ENCODE measurements at places on chromosomes 7 and 10.

DNA sequence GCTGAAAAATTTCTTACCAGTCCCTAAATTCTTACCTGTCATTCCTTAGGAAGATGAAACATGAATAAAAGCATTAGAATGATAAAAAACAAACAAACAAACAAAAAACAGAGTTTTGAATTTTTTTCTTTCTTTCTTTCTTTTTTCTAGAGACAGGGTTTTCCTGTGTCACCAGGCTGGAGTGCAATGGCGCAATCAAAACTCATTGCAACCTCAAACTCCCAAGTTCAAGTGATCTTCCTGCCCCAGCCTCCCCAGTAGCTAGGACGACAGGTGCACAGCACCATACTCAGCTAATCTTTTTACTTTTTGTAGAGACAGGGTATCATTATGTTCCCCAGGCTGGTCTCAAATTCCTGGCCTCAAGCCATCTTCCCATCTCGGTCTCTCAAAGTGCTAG is 26.5 kb downstream of the NT5C2 start:
- no peak for DNase-seq

- DNase-seq: no peak
Observed at GRCh38 chr10:7315906-7316305, 94.9 kb downstream of the SFMBT2 start.

DNA sequence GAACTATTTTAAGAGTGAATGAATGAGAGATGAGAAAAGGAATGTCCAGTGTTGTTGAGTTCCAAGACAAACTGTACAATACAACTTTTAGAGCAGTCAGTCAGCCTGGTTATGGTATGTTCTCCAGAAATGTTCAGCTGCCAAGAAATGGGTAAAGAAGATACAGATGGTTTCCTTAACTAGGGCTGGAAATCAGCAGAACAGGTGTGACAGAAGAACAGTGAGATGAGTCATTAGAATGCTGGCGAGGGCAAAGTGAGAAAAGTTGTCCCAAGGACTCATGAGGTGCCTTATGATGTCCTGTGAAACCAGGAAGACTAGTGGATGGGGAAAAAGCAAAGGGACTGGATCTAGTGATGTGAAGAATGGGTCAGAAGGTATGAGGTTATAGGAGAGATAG is 20.8 kb upstream of the SEPTIN7 start:
- DNase-seq: no peak

- DNase-seq: no peak
Observed at GRCh38 chr10:86376403-86376802, 9.8 kb upstream of the GRID1 start.

- no peak for DNase-seq
Observed at GRCh38 chr10:113020838-113021237, 70.8 kb downstream of the TCF7L2 start.

- no peak for DNase-seq
Observed at GRCh38 chr10:125606414-125607010, 76.5 kb downstream of the TEX36 start.

GRCh38 chr10:27820637-27821036 is 75.0 kb upstream of the MKX start:
- DNase-seq: no peak

All from anterior cingulate cortex (tissue), 58 donors.